ENCODE measurements at places on chromosomes 3 and 15.
A peak's percentile ranks its signal among the peaks of the same experiment; 100 is the strongest.

DNA sequence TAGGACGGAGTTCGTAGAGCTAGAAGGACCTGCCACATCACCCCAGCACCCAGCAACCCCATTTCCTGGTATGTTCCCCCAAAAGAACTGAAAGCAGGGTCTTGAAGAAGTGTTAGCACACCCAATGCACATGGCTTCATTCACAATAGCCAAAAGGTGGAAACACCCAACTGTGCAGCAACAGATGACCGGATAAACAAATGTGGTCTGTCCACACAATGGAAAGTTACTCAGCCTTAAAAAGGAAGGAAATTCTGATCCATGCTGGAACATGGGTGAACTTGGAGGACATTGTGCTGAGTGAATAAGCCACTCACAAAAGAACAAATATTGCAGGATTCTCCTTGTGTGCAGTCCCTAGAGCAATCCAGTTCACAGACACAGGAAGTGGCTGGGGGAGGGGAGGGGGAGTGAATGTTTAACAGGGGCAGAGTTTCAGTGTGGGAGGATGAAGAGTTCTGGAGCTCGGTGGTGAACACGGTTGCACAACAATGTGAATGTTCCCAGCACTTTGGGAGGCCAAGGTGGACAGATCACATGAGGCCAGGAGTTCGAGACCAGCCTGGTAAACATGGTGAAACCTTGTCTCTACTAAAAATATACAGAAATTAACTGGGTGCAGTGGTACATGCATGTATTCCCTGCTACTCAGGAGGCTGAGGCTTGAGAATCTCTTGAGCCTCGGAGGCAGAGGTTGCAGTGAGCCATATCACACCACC, 157.5 kb downstream of the NUP210 start:
- DNase-seq, result no peak

DNA sequence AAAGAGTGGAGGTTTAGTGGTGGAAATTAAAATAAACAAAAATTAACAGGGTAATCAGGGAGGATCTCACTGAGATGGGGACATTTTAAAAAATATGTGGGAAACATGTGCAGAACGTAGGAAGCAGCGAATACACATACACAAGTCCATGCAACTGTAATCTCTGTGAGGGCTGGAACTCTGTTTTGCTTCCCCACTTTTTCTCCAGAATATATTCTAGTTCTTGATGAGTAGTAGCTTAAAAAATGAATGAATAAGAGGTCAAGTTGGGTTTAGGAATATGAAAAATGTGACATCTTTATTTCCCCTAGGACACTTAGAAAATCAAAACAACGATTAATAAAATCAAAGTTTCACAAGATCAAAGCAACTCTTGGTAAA, 312.2 kb upstream of the ZNF717 start:
- DNase-seq, result no peak

- no peak for DNase-seq
These were observed 28.5 kb downstream of the NR2F2 start for GRCh38 chr15:96358821-96359615.

DNA sequence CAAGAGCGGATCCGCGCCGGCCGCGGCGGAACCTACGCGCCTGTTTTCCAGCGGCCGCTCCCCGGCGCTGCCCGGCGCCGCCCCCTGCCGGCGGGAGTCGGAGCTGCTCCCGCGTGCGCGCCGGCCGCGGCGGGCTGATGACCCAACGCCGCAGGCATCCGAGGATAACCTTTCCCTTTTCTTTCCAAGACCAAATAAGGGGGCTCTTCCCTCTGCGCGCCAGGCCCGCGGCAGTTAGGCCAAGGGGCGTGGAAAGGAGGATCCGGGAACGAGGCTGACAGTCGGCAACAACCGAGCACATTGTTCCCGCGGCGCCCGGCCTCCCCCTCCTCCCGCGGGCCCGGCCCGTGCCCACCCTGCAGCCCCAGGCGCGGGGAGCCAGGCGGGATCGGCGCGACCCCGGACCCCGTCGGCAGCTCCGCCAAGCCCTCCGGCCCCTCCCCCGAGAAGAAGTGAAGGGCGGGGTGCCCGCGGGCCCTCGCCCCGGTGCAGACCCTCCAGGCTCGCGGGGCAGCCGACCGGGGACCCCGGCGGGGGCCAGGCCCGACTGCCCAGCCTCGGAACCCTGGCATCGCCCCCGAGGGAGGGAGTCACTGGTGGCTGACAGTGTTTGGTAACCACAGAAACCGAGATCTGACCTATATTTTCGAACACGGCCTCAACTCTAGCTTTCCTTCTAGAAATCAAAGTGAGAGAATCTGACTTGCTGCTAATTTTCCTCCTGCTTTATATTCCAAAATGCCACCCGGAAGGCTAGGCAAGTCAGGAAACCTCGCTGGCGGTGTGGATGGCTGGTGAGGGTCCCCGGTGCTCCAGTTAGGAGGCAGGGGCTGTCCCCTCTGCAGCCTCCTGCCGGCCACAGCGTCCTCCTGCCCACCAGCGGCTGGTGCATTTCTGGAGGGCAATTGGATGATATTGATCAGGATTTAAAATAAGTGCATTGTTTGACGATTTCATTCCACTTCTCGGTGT, 45.6 kb upstream of the SYNM start:
- DNase-seq, result peak; percentile 24

- no peak for DNase-seq
These were observed 66.7 kb upstream of the GATA2 start for GRCh38 chr3:128559486-128560225.

DNA sequence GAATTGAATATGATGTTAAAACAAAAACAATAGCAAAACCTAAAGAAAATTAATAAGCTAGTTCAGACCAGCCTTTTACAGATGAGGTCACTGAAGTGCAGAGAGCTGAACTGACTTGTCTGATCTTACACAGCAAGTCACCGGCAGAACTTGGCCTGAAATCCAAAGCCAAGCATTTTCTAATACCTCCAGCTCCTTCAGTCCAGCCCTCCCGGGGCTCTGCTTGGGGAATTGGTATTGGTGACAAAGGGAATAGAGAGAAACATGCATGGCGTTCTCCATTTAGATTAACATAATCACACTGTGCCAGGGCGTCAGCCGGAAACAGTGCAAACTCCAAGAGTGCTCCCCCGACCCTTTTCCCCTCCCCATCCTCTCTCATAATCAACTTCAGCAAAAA, 14.1 kb upstream of the ZSCAN2 start:
- no peak for DNase-seq

GRCh38 chr3:58666683-58667082, at the start of gene FAM3D:
FAM3D (minus strand) TSS chr3:58666774; CDS start chr3:58655563, 11,211 bp downstream.
- no peak for DNase-seq

DNA sequence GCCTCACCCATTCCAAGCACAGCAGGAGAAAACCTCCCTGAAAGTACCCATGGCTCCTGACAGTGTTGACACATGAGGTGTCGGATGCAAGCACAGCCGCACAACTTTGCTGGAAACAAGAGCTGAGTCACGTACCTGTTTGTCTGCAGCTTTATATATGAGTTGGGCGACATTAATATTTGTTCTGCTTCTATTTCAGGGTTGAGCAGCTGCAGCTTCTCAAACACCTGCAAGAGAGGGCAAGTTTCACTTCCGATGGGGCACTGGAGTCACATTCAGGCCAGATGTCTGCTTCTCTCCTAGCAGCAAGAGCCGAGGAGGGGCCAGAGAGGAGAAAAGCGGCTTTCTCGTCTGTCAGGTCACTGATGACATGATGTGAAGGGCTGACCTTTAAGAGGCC, 88.0 kb downstream of the NUP210 start:
- DNase-seq, result no peak

- DNase-seq, result peak; percentile 77
These were observed 224.1 kb upstream of the TPRG1 start for GRCh38 chr3:188947401-188948280.

GRCh38 chr3:154458560-154458959, 28.6 kb upstream of the GPR149 start:
- DNase-seq, result no peak

DNA sequence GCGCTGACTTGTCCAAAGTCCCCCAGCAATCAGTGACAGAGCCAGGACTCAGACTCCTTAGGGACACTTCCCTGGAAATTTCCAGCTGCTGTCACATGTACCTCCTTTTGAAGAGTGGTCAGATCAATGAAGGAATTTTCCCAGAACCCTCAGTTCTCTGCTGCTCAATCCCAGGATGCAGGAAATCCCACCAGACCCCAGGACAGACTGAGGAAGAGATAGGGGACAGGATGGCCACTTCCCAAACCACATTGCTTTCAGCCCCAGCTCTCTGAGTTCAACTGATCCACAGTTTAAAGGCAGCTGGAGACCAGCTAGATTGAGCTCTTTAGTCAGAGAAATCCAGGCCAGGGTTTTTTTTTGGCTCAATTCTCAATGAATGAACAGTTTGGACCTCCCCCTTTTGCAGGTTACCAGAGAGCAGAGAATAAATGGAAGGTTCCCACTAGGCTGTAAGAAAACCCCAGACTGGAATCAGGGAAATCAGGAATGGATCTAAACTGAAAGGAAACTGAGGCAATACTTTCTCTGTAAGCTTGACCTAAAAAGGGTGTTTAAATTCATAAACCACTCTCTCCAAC, 1.5 kb downstream of the CYP1A1 start:
- no peak for DNase-seq

GRCh38 chr15:56749982-56750381, 16.7 kb upstream of the ZNF280D start:
- DNase-seq, result no peak

- DNase-seq, result no peak
These were observed 298.9 kb upstream of the CBLB start for GRCh38 chr3:106167728-106168127.

- no peak for DNase-seq
These were observed 32.2 kb downstream of the CRTAP start for GRCh38 chr3:33145901-33146580.

DNA sequence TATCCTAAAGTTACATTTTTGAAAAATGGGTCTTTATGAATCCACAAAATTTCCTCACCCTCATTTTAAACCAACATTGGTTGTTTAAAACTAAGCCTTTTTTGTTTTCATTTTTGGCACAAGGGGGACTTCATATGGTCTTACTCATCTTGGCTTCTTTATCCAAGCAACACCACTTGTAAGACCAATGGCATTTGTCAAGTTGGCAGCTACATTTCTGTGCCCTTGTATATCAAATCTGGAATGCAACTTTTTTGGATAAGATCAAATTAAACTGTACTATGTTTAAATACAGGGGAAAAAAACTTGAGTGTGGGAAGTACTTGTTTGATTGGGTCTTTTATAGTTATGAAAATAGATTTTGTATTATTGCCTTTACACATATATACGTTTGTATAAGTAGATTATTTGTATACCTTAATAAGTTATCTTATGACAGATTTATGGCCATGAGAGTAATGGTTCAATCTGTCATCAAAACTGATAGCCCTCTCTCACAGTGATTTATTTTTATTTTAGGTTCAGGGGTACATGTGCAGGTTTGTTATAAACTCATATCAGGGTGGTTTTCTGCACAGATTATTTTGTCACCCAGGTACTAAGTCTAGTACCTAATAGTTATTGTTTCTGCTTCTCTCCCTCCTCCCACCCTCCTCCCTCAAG, 43.4 kb downstream of the GPR160 start:
- DNase-seq, result no peak

DNA sequence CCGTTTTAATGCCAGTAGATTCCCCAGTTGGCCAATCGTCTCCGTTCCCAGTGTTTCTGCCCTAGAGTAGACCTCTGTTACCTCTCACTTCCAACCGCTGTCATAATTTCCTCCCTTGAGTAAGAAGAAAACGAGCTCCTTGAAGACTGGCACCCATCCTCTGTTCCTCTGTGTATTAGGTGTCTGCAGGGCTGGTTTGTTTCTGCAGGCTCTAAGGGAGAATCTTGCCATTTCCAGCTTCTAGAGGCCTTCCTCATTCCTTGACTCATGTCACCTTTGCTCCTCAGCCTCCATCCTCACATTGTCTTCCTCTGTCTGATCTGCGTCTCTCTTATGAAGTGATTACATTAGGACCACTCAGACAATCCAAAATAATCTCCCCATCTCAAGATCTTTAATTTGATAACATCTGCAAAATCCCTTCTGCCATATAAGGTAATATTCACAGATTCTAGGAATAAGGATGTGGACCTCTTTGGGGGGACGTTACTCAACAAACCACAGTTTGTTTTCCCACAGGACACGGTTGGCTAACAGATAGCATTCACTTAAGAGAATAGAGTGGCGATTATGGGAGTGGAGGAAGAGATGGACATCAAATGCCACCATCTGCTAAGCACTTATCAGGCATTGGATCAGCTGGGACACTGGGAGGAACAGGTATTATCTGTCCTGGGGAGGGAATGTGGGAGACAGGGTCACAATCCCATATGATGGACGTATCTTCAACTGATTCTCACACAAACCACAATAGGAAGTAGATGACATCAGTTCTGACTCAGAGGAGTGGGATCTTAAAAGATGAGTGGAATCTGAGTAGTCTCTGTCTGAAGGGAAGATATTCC, 17.1 kb downstream of the ARHGAP31 start:
- no peak for DNase-seq

DNA sequence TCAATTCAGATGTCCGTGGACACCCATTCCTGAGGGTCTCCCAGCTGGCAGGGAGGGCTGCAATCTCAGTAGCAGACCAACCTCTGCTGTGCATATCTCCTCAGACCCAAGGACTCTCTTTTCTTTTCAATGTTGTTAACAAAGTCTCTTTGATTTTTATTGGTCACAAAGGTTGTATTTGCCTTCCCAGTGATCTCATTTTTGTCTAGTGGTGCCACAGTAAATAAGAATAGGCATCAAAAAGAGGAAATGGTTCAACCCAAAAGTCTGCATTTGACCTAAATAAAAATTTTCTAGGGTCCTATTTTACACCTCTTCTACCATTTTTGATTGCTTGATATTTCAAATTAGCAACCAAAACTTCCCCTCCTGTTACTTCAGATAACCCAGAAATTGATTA, 225.9 kb downstream of the CDIN1 start:
- DNase-seq, result no peak

- no peak for DNase-seq
These were observed 69.4 kb downstream of the ZBTB20 start for GRCh38 chr3:115077501-115078250.

All from substantia nigra (tissue), 51 donors.